ENCODE measurements at places on chromosomes 4 and X. TPM values are rescaled to one million over a fixed set of nuclear protein-coding genes. Genes with fewer than 3 reads are reported as not detected.

MAGEA2B gene
- not detected for total RNA-seq

TSPAN7 gene
- 0.17 TPM for total RNA-seq

NR3C2 gene
- 2.4 TPM for total RNA-seq

F9 gene
- total RNA-seq, result not detected

PABPC1L2A gene
- not detected for total RNA-seq

PDK3 gene
- total RNA-seq, result 0.86 TPM

EFHC2 gene
- 0.95 TPM for total RNA-seq

EDA gene
- total RNA-seq, result under 0.01 TPM

ZCCHC12 gene
- total RNA-seq, result not detected

EXOC1L gene
- total RNA-seq, result not detected
